ENCODE measurements at places on chromosomes 12 and 14.

DNA sequence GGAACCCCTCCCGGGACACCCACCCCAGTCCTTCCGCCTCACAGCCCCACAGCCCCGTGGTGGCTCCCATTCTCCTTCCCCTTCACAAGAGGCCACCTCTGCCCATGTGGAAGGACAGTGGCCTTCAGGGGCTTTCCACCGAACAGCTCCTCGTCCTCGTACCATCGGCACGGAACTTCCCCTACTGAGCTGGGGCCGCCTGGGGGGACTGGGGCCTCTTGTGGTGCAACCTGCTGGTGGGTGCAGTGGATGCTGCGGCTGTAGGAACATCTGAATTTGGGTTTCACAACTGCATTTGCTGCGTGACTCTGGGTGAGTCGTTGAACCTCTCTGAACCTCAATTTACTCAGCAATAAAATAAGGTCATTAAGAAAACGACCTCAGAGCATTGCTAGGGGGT lies 50.9 kb downstream of the RFLNA start:
- DNase-seq = no peak

- DNase-seq = no peak
Measured at GRCh38 chr14:23751616-23752015, 115.5 kb downstream of the DHRS2 start.

DNA sequence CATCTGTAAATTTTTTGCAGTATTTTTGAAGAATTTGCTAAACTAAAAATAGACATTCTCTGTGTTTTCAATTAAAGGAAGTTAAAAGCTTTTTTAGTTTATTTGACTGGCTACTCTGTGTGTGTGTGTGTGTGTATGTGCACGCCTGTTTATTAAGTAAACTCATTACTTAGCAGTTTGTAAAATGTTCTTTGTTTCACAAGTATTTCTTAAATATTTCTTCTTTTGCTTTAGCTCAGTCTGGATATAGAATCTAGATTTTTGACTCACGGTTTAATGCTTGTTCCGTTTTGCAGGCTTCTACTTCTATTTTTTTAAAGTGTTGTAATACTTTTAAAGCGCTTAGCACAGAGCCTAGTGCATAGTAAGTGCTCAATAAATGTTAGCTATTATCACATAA lies 46.5 kb upstream of the KCNMB4 start:
- DNase-seq = no peak

GRCh38 chr12:51484119-51484518 lies 59.5 kb downstream of the SLC4A8 start:
- no peak for DNase-seq

GRCh38 chr14:23380197-23380914 lies 3.5 kb downstream of the CMTM5 start:
- DNase-seq = no peak

- DNase-seq = no peak
Measured at GRCh38 chr14:94612580-94613554, 676 bp downstream of the SERPINA3 start.

- DNase-seq = no peak
Measured at GRCh38 chr12:113044516-113044915, 12.0 kb upstream of the DTX1 start.

DNA sequence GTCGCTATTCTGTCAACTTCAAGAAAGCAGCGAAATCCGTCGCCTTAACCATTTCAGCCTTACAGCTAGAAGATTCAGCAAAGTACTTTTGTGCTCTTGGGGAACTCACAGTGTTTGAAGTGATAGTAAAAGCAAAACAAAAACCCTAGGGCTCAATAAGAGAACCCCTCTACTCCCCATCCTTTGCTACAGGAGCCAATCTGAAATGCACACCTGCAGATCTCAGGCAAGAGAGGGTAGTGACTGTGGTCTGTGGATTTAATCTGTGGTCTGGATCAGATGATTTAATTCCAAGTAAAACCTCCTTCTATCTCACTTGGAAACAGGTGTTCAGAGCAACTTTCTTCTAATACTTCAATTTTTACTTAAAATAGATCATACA lies 422.9 kb upstream of the OR4E1 start:
- no peak for DNase-seq

DNA sequence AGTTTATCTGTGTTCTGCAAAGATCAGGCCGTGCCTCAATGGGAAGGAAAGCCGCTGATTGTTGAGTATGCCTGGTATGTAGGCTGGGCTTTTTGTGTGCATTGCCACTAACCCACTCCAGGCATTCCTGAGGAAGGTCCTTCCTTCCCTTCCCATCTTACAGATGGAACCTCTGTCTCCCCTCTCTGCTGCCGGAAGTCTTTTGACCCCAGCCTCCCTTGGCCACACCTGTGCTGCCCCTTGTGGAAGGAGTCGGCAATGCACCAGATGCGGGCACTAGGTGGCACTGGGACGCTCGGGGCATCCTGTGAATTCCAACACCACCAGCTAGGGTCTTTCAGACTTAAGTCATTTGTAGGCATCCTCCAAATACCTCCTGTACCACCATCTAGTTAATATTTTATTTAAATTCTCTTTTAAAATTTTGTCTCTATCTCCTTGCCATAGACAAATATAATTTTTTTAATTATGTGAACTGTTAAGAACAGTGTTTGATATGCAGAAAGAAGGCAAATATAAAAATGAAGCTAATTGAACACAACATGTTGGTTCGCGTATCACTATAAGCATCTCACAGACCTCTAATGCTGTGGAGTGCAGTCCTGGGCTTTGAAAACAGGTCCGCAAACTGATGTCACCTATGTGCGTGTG lies 99.6 kb downstream of the RIN3 start:
- DNase-seq = no peak

DNA sequence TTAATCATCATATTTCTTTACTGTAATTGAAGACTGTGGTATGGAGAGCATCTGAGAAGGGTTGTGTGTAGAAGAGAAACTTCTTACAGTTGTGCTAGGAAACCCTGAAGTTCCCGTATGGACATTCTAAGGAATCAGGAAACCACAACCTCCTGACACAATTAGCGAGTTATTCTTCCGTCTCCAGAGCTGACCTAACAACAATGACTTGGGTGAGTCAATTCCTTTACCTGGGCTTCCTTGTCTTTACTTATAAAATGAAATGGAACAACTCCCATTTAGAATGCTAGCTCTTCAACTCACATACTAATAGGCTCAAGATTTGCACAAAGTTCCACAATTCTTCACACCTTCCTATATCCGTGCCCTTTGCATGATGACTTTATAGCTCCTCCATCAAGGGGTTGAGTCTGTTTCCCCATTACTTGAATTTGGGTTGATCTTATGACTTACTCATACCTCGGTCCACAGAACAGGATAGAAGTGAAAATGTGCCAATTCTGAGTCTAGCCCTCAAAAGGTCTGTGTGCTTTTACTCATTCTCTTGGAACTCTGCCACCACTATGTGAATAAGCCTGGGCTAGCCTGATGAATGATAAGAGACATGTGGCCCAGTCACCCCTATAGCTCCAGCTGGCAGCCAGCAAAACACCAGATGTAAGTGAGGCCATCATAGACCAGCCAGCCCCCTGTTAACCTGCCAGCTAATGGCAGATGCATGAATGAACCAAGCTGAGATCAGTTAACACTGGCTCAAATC lies 459.4 kb downstream of the ETNK1 start:
- DNase-seq = no peak

- DNase-seq = no peak
Measured at GRCh38 chr14:103772078-103772712, 56.6 kb downstream of the ZFYVE21 start.

GRCh38 chr14:75170772-75171171 lies 5.6 kb downstream of the TMED10 start:
- DNase-seq = no peak

- no peak for DNase-seq
Measured at GRCh38 chr12:77847680-77848431, 17.2 kb downstream of the NAV3 start.

- no peak for DNase-seq
Measured at GRCh38 chr12:53659011-53659551, 16.8 kb downstream of the ATP5MC2 start.

- no peak for DNase-seq
Measured at GRCh38 chr14:70955543-70956480, 48.6 kb downstream of the PCNX1 start.
